H9 (cell line): ENCODE measurements at places on chromosomes 11 and 22.
A peak's percentile ranks its signal among the peaks of the same experiment; 100 is the strongest.

GRCh38 chr11:131688048-131688693 is 317.8 kb downstream of the NTM start:
- DNase-seq, result peak; percentile 81

- DNase-seq, result no peak
Measured at GRCh38 chr11:76327756-76328388, 53.1 kb downstream of the THAP12 start.

- DNase-seq, result no peak
Measured at GRCh38 chr11:111531687-111532364, 8.7 kb upstream of the LAYN start.

GRCh38 chr22:22936915-22937656 is 49.5 kb downstream of the IGLL5 start:
- no peak for DNase-seq

DNA sequence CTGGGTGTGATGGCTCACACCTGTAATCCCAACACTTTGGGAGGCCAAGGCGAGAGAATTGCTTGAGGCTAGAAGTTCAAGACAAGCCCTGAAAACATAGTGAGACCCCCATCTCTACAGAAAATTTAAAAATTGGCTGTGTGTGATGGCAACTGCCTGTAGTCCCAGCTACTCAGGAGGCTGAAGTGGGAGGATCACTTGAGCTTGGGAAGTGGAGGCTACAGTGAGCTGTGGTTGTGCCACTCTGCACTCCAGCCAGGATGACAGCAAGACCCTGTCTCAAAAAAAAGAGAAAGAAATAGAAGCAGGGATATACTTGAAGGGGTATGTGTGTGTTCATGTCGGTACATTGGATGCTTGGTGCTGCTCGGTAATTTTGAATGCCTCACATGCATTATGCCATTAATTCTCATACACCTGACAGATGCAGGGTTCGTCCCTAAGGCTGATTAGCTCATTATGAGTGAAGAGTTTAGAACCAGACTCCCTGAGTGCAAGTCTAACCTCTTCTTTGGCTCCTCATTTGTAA is 14.0 kb downstream of the CRKL start:
- DNase-seq, result no peak

DNA sequence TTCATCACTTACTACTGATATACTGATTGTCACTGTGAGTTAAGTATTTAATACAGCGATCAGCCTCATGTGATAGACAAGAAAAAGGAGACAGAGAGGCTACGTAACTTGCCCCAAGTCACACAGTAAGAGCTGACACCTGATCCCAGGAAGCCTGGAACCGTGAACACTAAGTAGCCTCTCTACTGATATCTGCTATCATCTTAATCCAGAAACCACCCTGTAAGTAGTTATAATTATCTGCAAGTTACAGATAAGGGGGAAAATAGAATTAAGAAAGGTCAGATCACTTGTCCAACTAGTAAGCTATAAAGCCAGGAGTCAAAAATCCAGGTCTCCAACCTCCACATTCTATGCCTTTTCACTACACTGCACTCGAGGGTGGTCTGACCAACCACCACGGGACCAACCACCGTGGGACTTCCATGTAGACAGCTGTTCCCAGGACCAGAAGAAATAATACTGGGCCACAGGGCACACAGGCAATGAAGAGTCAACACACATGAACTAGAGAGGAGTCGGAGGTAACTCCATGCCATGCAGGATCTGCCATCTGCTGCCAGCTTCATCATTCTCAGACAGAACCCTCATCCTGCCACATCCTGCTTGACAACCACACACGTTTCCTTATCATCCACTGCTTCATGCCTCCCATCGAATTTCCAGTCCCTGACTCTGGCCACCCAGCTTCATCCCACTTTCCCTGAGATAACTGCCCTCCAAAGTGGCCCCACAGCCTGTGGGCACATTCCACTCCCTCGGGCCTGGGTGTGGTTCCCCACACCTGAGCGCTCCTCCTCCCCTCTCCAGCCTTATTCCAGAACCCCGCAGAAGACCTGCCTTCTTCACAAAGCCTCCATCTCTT is 58.6 kb downstream of the MICAL3 start:
- DNase-seq, result no peak

GRCh38 chr11:74932797-74933196 is 16.1 kb downstream of the XRRA1 start:
- no peak for DNase-seq

GRCh38 chr11:6745465-6746015 is 26.2 kb downstream of the OR2AG2 start:
- DNase-seq, result no peak

DNA sequence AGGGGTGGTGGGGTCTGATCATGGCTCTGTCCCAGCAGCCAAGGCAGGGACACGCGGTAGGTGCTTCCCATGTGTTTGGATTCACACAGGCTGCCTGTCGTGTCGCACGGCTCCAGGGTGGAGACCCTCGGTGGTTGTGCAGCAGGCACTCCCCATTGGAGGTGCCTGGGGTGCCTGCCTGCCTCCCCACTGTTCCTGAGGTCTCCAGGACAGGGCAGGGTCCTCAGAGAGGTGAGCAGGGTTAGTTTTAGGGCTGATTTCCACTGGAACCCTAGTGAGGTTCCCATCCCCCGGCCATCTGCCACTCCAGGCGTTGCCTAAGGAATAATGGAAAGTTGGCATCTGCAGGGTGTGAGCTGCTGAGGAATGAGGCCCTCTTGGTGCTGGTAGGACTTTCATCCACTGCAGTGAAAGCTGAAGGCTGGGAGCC is 32.3 kb downstream of the OSBPL5 start:
- DNase-seq, result no peak

- DNase-seq, result no peak
Measured at GRCh38 chr22:20292108-20292507, 24.0 kb upstream of the RTN4R start.

DNA sequence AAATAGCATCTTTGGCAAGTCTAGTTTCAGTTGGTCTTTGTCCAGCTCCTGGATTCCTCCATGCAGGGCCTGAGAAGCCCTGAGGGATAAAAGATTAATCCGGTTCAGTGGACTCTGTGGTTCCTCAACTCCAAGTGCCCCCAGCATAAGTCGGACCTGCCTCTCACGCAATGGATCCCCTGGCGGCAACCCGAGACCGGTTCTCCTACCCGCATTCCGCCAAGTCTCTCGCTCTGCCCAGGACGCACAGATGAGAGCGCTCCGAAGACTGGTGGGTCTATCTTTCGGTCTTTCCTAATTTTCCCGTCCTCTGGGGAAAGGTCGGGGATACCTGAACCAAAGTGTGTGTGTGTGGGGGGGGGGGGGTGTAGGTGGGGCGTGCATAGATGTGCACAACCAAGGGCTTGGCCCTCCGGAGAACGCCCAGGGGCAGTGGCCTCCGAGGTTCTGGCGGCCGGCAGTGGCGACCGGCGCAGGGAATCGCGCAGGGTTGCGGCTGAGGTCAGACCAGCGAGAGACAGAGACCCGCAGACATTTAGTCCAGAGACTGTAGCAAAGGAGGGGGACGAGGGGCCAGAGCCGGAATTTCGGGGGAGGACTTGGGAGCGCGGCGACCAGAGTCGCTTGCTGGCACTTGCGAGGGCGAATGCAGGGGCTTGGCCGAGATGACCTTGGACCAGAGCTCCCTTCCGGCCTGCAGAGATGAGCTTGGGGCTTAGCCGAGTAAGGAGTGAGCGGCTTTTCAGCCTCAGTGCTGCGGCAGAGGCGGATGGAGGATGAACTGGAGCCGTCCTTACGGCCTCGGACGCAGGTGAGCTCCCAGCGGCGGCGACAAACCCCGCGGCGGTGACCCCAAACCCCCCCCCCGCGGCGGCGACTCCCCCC is 712 bp upstream of the SLC2A11 start:
- peak; percentile 71 for DNase-seq
